ENCODE measurements at places on chromosomes 2 and 18. TPM values are rescaled to one million over a fixed set of nuclear protein-coding genes. Genes with fewer than 3 reads are reported as not detected.

- H3K36me3 ChIP-seq = no peaks in the 10 kb centered on the region
- DNase-seq = no peak
- no peak overlapping the region for H3K4me3 ChIP-seq
These were observed 54.1 kb downstream of the E2F6 start for GRCh38 chr2:11411768-11412448.

GRCh38 chr2:224407241-224407701 is 5.4 kb upstream of the FAM124B start:
- DNase-seq = no peak
- H3K27ac ChIP-seq = no peak overlapping the region
- H3K4me3 ChIP-seq = no peak overlapping the region
- peaks cover 4% of the 10 kb centered on the region for H3K4me1 ChIP-seq
- no peaks in the 10 kb centered on the region for H3K36me3 ChIP-seq

GRCh38 chr2:59733970-59734369 is 819.5 kb downstream of the BCL11A start:
- no peaks in the 10 kb centered on the region for H3K4me1 ChIP-seq
- H3K4me3 ChIP-seq = no peak overlapping the region
- DNase-seq = no peak
- peaks cover 2% of the 10 kb centered on the region for H3K27me3 ChIP-seq
- no peak overlapping the region for H3K27ac ChIP-seq
- no peaks in the 10 kb centered on the region for H3K36me3 ChIP-seq

- H3K4me1 ChIP-seq = peaks cover 8% of the 10 kb centered on the region
- H3K27me3 ChIP-seq = no peaks in the 10 kb centered on the region
- no peak overlapping the region for H3K4me3 ChIP-seq
- peaks cover 24% of the 10 kb centered on the region for H3K36me3 ChIP-seq
- no peak for DNase-seq
- no peak overlapping the region for H3K27ac ChIP-seq
These were observed 228.9 kb downstream of the EIPR1 start for GRCh38 chr2:3148716-3149115.

DNA sequence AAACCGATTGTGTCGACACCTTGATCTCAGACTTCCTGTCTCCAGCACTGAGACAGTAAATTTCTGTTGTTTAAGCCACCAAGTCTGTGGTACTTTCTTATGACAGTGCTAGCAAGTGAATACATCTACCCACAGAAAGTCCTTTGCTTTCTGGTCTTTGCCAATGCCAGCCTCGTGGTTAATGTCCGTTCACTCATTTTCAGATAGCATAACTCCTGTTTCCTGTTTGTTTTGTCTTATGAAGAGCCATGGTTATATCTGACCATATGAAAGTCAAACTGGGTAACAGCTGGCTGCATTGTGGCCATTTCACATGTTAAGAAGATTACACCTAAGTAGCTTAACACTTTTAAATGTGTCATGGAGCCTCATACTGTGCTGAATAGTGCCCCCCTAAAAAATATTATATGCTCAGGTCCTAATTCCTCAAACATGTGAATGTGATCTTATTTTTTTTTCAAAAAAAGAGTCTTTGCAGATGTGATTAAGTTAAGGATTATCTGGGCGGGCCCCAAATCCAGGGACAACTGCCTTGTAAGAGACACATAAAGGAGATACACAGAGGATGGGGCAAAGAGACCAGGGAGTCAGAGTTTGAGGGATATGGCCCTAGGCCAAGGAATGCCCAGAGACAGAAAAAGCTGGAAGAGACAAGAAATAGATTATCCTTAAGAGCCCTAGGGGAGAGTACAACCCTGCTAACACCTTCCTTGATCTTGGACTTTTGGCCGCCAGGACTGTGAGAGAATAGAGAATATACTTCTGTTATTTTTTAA is 118.0 kb downstream of the KCNE4 start:
- H3K27me3 ChIP-seq = no peaks in the 10 kb centered on the region
- no peaks in the 10 kb centered on the region for H3K4me1 ChIP-seq
- H3K4me3 ChIP-seq = no peak overlapping the region
- no peak for DNase-seq
- H3K27ac ChIP-seq = no peak overlapping the region

DNA sequence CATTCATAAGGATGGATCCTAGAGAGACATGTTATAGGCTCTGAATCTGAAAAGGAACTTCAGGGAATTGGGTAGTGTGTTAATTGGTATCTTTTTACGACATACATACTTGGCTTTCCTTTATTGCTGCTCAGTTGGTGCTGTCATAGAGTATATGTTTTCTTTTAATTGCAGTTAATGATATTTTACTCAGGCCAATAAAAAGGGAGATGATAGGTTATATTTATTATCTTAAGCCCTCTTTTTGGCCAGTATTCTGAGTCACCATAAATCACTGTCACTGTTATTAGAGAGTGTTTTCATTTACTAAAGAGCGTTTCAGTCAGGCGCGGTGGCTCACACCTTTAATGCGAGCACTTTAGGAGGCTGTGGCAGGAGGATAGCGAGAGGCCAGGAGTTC is 47.6 kb downstream of the RALBP1 start:
- peaks cover 32% of the 10 kb centered on the region for H3K36me3 ChIP-seq
- H3K27me3 ChIP-seq = no peaks in the 10 kb centered on the region
- H3K4me1 ChIP-seq = peaks cover 2% of the 10 kb centered on the region
- DNase-seq = no peak

- no peaks in the 10 kb centered on the region for H3K4me1 ChIP-seq
- H3K27me3 ChIP-seq = no peaks in the 10 kb centered on the region
- H3K4me3 ChIP-seq = no peak overlapping the region
- no peak for DNase-seq
- H3K36me3 ChIP-seq = no peaks in the 10 kb centered on the region
These were observed 34.5 kb downstream of the COL3A1 start for GRCh38 chr2:189008555-189009262.

- H3K4me3 ChIP-seq = peak overlapping the region; percentile 64
- DNase-seq = no peak
- H3K27me3 ChIP-seq = no peaks in the 10 kb centered on the region
- peaks cover 80% of the 10 kb centered on the region for H3K4me1 ChIP-seq
- H3K36me3 ChIP-seq = no peaks in the 10 kb centered on the region
These were observed 141.9 kb upstream of the ID2 start for GRCh38 chr2:8539743-8540551.

The SPDYA gene
- 1.4 TPM for total RNA-seq

The SCG2 gene
- not detected for total RNA-seq

The PNO1 gene
- total RNA-seq = 8.5 TPM

The SLC19A3 gene
- total RNA-seq = not detected

The TNFRSF11A gene
- 8.0 TPM for total RNA-seq

The USP37 gene
- 33.5 TPM for total RNA-seq

The B3GNT7 gene
- total RNA-seq = 0.42 TPM

Data from activated naive CD8-positive, alpha-beta T cell treated with anti-CD3 and anti-CD28 coated beads, Interleukin-2, amount 10 ng/mL, durations not matched to agents 7 days and 5 days (primary cell).